ENCODE measurements at places on chromosomes 5 and 9.

DNA sequence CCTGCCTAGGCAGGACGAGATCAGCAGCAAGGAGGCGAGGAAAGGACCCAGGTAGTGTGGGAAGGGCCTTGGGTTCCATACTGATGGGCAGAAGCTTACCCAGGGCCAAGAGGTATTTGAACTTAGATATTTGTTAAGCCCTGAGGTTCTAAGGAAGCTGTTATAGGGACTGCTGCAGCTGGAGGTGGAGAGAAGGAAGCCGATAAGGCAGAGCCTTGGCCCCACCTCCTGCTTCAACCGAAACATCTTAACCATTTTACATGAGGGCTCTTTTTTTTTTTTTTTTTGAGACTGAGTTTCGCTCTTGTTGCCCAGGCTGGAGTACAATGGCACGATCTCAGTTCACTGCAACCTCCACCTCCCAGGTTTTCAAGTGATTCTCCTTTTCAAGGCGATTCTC is 8.6 kb upstream of the AQP3 start:
- no peak for DNase-seq

DNA sequence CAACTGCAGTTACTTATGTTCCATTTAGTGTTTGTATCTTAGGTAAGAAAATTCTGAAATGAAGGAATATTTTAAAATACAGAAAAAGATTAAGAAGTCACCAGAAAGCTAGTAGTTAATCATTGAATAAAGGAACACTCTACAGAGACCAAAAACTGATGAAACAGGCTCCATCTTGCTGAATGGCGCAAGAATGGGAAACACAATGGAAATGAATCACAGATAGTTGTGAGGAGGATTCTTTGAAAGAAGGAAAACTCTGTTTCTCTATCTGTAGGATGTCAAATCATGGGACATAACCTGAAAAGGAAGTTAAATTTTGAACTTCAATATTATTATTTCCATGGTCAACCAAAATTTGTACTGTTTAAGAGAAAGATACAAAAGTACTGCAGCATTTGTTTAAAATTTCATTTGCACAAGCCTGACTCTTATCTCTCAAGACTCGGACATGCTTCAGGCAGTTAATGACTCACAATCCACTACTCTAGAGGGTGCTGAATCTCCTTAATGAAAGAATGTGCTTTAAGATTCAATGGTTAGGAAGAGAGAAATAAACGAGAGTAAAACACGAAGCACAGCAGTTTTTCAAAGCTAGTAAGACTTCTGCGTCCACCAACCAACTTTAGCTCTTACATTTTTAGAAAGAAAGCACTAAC is 1064.4 kb upstream of the DMAC1 start:
- no peak for DNase-seq

DNA sequence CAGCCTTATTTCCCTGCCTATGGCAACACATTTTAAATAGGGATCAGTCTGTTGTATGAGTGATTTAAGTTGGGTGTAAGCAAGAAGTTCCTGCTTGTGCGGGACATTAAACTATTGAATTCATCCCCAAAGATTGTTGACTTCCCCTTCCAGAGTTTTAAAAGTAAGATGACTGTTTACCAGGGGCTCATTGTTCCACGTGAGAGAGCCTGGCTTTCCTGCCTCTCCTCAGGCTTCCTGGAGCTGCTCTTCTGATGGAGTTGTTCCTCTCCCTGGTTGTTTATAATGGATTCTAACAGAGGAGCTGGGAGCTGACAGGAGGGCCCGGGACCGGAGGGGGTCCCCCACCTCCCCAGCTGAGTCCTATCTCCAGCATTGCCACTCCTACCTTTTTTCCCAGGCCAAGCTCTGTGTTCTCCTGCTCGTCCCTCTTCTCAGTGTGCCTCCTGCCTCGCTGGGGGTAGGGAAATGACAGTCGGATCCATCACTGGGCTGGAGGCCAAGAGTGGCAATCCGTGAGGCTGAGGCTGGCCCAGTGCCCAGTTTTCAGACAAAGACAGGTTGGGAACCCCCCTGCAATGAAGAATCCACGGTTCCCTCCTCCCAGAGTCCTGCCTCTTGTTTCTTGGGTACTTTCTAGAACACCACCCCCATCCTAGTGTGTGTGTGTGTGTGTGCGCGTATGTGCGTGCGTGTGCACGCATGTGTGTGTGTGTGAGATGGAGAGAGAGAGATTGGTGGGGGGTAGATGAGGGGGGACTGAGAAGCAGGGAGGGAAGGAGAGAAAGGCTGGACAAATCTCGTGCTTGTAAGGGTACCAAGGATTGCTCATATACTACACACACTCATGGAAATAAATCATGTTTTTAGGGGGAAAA is 123.7 kb upstream of the NFIB start:
- DNase-seq, result no peak

DNA sequence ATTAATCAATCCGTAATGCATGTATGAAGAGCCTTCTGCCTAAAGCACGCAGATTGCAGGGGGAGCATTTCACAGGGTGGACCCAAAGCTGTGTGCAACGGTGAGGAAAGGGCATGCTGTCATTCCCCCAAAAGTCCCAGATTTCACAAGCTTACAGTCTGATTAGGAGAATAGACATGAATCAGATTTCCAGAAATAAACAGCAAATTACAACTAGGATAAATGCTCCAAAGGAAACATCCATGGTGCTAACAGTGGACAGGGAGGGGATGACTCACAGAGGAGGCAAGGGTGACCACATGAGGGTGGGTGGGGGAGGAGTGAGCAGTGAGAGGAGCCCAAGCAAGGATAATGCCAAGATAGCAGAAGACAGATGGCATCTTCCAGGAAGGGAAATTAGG is 258.4 kb upstream of the TAS2R1 start:
- DNase-seq, result no peak

DNA sequence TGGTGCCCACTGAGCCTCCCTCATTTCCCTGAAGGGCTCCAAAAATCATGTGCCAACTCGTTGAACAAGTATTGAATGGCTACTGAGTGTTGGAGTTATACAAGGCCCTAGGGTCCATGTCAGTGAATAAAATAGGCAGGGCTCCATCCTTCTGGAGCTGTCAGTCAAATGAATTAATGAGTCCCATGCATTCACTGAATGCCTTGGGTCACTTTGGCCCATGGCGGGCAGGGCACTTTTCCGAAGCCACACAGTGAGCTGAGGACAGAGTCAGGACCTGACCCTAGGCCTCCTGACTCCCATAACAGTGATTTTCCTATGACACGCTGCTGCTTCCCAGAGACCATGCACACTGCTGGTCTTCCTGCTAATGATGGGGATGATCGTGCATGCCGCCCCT is 27.3 kb upstream of the SLC36A1 start:
- DNase-seq, result no peak

- no peak for DNase-seq
Observed at GRCh38 chr5:17241635-17242034, 24.2 kb downstream of the BASP1 start.

DNA sequence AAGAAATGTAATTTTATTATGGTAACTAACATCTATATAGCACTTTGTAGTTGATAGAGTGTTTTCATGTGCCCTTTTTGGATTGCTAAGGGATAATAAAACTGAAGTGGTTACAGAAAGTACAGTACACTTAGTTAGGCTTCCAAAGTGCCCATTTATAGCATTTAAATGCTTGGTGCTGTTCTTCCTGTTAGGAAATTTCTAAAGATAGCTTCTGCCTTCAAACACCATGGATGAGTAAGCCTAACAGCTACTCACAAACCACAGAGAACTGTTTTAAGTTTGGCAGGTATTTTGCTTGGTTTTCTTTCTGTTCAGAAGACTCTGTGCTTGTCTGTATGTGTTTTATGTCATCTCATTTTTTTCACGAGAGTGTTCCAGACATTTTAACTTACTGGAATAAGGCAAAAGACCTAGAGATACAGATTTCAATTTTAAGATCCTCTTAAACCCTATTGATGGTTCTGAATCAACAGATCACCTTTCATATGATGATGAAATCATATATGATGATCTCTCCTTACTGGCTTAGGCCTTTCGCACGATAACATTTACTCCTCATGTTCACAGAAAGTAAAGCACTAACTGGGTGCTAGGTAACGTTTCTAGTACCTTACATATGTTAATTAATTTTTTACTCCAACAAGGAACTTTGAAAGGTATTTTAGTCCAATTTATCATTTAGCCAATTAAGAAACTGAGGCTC is 4.4 kb downstream of the RIMOC1 start:
- DNase-seq, result no peak

GRCh38 chr5:111495159-111495558 is 17.2 kb downstream of the STARD4 start:
- no peak for DNase-seq

DNA sequence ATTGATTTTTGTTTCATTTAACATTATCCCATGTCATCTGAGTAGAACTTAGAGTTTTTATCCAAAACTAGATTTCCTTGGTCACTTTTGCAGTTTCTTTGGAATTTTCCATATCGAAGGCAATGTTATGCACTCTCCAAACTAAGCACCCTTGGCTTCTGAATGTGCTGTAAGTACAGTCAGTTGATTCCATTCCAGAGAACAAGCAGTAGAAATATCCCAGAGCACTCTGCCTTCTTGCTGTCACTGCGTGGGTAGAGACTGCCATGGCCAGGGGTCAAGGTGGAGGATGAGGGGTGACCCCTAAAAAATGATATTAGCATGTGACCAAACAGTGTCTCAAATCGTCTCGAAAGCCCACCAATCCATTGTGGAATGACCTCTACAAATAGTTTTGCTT is 36.2 kb downstream of the PIP5K1B start:
- DNase-seq, result no peak

- no peak for DNase-seq
Observed at GRCh38 chr9:96158909-96159575, 142.9 kb downstream of the HSD17B3 start.

DNA sequence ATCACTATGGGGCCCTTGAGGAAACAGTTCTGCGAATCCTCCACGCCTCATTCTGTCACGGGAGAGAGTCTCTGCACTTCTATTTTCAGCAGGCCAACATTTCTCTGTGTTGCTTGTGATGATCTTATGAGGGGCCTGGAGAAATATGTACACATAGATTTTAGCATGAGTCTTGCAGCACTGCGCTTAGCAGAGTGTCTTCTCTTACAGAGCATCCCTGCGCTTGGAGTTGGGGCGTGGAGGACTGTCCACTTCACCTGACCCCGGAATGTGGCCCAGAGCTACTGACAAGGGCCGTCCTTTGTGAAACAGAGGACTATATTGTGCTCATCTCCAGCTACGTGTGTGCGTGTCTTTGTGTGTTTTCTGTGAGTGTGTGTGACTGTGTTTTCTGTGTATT is 428.2 kb upstream of the IRX4 start:
- DNase-seq, result no peak

- DNase-seq, result no peak
Observed at GRCh38 chr5:88663793-88664216, 219.2 kb downstream of the MEF2C start.

- no peak for DNase-seq
Observed at GRCh38 chr9:79289856-79290255, 281.9 kb upstream of the TLE4 start.

- no peak for DNase-seq
Observed at GRCh38 chr5:147404706-147405105, 105.2 kb downstream of the DPYSL3 start.

DNA sequence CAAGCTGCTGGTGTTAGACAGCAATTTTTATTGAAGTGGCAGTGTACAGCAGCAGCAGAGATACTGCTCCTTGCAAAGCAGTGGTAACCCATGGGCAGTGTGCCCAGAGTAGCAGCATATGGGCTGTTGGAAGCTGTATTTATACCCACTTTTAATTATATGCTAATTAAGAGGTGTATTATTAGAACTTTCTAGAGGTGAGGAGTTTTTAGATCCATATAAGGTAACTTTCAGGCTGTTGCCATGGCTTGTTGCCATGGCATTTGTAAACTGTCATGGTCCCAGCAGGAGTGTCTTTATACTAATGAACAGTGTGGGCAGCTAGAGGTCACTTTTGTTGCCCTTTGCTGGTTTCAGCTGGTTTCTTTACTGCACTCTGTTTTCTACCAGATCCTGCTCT is 3.7 kb upstream of the PJA2 start:
- no peak for DNase-seq

GRCh38 chr9:16026886-16027285 is 474.0 kb downstream of the CCDC171 start:
- no peak for DNase-seq

DNA sequence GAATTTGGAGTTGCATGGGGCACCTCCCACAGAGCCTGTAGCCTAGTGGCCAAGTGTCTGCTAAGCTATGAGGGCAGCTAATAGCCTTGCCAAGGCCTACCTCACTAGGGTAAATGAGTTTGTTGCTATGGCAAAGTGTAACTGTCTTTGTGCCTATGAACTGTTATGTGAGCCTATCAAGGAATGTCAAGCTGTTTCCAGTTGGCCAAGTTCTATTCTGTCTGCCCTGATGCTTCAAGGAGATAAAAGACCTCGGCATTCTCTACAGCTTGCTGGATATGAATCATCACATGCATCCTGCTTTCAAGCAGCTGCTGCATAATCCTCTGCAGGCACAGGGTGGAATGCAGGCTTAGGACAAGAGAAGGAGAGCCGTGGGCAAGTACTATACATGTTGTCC is 69.8 kb upstream of the CCDC112 start:
- no peak for DNase-seq

DNA sequence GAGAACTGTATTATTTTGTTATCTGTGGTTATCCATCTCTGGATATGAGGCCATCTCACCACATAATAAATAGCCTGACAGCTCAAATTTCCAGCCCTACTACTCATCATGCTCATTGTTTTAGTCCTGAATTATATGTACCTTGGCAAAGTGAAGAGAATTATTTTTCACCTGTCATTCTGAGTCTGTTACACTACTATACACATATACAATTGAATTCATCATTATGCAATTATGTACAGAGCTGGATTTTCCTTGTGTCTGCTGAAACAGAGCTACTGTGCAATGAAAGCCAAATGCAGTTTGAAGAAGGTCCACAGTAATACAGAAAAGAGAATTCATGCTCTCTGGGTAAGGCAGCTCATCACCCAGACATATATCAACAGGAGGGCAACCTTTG is 28.5 kb downstream of the ESM1 start:
- DNase-seq, result no peak

GRCh38 chr9:38523121-38523520 is 97.3 kb downstream of the ANKRD18A start:
- DNase-seq, result no peak

GRCh38 chr9:32424616-32425015 is 40.2 kb downstream of the ACO1 start:
- no peak for DNase-seq

DNA sequence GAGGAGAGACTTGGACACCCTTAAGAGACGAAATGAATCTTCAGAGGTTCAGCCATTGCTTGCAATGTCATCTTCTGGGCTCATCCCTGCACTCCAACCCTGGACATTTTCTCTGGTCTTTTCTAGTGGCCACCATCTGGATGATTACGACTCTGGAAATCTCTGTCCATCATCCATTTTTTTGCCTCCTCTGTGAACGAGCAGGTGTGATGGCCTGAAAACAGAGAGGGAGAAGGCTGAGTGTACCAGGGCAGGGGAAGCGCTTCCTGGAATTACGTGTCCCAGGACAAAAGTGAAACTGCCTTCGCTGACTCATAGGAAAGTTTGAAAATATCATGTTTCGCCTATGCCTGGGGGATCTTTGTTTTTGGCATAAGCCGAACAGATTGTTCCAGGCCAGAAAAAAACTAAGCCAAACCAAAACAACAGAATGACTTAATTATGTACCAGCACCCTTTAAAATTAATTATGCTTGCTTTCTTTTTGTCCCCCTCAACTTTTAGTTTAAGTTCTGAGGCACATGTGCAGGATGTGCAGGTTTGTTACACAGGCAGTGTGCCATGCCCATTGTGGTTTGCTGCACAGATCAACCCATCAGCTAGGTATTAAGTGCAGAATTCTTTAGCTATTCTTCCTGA is 31.9 kb downstream of the ANKRD33B start:
- peak; percentile 16 for DNase-seq

- DNase-seq, result no peak
Observed at GRCh38 chr5:107213025-107213424, 457.7 kb downstream of the EFNA5 start.
